ENCODE measurements at places on chromosomes 12 and 14.

DNA sequence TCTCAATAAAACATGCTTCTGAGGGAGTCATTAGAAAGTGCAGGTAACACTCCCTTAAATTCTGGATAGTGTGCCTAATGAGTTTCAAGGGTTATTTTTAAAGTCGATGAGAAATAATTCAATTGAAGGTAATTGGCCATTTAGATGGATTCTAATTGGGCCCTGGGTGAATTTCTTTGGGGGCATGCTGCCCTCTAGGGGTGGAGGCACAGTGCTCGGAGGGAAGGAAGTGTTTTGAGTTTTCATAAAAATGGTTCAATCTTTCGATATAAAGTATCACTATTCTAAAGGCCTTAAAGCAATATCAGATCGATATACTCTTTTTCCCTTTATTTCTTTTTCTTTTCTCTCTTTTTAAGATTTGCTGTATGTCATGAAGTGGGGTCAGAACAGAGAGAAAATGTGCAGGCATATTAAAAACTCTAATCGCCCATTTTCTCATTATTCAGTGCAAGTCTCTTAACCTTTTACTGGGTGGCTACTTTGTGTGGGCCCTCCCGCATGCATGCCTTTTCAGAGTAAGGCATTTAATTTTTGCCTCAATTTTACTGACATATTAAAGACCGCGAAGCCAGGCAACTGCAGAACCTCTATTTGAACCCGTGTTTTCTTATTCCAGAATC lies 25.5 kb downstream of the NKX2-8 start:
- DNase-seq = no peak

DNA sequence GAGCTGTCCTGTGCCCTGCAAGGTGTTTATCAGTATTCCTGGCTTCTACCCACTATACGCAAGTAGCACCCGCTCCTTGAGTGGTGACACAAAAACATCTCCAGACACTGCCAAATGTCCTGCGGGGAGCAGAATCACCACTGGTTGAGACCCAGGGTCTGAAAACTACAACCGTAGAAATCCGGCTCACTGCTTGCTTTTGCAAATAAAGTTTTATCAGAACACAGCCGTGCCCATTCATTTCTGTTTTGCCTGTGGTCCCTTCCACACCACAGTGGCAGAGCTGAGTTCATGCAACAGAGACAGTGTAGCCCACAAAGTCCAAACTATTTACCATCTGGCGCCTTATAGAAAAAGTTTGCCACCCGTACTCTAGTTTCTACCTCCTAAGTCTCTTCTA lies 125.7 kb upstream of the DIO3 start:
- no peak for DNase-seq

DNA sequence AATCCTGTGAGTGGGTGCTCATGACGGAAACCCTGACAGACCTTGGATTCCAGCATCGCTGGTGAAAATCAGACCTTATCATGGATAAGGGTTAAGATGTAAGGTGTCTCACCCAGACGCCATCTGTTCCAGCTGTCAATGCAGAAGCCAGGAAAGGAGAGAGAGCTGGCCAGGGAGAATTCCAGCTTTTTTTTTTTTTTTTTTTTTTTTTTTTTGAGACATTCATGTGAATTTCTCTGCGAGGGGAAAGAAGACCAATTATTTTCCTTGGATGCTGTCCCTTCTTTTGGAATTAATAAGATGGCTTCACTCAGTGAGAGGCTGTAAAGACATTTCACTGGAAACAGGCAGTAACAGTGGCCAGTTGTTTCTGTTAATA lies 1.8 kb downstream of the TRAF3 start:
- no peak for DNase-seq

GRCh38 chr12:54215989-54216796 lies 27.4 kb upstream of the SMUG1 start:
- DNase-seq = peak; percentile 38

DNA sequence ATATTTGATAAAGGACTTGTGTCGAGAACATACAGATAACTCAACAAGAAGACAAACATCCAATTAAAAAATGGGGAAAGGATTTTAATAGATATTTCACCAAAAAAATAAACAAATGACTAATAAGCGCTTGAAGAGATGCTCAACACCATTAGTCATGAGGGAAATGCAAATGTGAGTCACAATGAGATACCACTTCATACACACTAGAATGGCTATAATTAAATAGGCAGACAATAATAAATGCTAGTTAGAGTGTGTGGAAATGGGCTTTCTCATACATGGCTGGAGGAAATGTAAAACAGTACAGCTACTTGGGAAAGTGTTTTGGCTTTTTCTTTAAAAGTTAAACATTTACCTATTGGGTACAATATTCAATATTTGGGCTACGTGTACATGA lies 34.8 kb downstream of the DLK1 start:
- no peak for DNase-seq

GRCh38 chr12:129779989-129780388 lies 123.8 kb downstream of the TMEM132D start:
- no peak for DNase-seq

DNA sequence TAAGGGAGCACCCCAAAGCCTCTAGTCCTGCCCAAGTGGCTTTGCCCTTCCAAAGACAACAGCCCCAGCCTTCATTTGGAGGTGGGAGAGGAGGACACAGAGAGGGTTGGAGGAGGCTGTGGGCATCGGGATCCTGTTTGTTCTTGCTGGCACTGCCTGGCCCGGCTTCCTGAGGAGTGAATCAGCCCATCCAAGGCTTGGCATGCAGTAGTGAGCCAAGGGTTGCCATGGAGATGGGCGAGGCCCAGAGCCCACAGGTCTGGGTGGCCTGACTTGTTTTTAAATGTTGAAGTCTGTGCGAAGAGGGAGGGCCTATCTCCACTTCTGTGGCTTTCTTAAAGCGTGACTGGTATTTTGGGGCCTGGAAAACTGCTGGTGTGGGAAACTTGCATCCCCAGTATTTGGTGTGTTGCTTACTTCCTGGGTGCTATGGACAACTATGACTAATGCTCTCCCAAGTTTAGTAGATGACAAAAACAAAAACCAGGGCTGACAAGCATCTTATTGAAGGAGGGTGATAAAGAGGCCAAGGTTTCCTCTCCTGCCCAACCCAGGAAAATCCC lies 15.8 kb downstream of the CD9 start:
- no peak for DNase-seq

GRCh38 chr12:131387281-131388163 lies 323.4 kb upstream of the SFSWAP start:
- no peak for DNase-seq

GRCh38 chr12:91836264-91836663 lies 309.4 kb downstream of the BTG1 start:
- DNase-seq = no peak

- no peak for DNase-seq
These were observed 296.2 kb downstream of the GPHN start for GRCh38 chr14:66804141-66804540.

DNA sequence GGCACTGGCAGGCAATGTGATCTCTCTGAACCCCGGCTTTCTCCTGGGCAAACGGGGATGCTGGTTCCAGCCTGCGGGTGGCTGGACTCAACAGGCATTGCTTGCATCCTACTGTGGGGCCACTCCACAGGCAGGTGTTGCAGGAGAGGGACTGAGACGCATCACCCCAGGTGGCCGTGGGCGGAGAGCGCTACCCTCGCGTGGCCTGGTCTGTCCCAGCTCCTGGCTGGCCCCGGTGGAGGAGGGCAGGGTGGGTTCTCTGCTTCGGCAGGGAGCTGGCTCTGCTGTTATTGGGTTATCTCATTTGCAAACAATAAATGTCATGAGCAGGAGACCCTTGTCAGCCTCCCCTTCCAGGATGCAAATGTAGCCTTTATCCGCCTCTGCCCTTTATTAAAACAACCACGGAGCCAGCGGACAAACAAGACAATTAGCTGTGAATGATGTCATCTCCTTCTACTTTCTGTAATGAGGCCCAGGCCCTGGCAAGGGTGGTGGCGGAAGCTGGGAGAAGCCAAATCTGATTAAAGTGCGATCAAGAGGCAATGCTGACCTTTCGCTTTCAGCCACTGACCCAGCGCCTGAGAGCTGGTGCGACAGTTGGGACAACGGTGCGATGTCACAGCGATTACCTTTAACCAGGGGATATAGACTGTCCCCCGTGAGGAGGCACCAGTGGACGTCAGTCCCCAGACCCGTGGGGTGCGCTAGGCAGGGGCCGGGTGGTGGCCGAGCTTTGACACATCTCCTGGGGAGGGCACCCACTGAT lies 161.8 kb downstream of the KIF26A start:
- DNase-seq = no peak

- no peak for DNase-seq
These were observed 961.8 kb downstream of the FLRT2 start for GRCh38 chr14:86491743-86492142.

DNA sequence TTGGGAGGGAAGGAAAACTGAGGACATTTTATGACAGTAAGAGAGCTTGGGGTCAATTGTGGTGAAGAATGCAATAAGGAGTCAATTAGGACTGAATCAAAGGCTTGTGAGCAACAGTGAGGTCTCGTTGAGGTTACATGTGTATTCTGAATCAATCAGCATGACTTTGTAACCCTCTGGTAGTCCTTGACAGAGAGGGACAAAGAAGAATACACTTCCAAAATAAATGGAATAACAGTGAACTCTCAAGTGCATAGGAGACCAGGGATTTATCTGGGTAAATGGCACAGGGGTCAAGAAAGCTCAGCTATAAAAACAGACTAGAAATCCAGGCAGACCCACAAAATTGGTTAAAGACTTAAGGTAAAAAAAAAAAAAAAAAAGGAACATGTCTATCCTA lies 85.1 kb upstream of the NAV3 start:
- no peak for DNase-seq

GRCh38 chr12:72869024-72869423 lies 596.9 kb downstream of the TRHDE start:
- DNase-seq = no peak

DNA sequence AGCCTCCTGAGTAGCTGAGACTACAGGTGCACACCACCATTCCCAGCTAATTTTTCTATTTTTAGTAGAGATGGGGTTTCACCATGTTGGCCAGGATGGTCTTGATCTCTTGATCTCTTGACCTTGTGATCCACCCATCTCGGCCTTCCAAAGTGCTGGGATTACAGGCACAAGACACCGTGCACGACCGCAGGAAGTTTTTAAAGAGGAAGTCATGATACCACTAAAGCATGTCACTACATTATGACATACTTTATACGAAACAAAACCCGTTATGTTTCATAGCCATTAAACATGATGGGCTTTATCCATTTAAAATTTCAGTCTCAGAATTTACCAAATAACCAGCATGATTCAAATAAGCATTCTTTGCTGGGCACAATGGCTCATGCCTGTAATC lies 83.8 kb upstream of the DUSP6 start:
- DNase-seq = no peak

- DNase-seq = no peak
These were observed 7.2 kb upstream of the TPI1 start for GRCh38 chr12:6860116-6860515.

DNA sequence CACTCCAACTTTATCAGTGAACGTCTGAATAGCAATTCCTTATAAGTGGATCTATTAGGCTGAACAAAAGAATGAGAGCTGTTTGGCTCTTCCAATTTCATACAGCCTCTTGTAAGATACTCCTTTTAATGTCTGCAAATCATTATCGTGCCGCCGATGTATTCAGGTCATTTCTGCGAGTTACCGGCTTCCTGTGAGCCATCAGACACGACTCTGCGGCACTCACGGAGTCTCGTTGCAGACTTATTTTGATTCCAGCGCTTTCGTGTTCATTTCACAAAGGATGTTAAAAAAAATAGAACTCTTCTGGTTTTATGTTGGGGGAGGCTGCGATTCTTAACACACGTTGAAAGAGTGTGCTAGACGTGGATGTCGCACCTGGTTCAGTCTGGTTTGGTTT lies 106.6 kb downstream of the GLT1D1 start:
- peak; percentile 16 for DNase-seq

GRCh38 chr12:72433298-72433697 lies 161.1 kb downstream of the TRHDE start:
- no peak for DNase-seq

GRCh38 chr14:95460647-95461478 lies 55.6 kb downstream of the SYNE3 start:
- DNase-seq = no peak

DNA sequence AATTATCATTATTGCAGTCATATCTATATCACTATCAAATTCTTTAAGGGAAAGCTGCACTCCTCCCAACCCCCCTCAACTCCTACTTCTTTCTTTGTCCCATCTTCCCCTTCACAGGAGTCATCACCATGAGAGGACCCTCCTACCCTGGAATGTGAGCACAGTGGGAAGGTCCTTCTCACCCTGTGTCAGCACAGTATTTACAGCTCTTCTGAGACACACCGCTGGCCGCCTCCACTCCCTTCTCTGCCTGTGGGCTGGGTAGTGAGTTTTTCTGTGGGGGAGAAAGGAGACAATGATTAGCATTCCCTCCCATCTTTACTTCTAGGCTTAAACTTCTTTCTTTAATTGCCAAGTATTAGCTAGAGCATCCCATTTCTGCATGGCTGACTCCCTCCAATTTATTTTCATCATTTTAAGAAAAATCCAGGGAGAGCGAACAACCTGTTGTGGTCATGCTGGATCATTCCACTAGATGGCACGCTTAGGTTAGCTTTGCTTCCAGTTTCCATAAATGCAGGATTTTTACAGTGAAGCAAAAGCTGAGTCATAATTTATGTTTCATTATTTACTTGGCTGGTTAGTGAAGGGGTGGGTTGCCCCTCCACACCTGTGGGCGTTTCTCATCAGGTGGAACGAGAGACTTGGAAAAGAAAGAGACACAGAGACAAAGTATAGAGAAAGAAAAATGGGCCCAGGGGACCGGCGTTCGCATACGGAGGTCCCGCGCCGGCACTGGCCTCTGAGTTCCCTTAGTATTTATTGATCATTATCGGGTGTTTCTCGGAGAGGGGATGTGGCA lies 188.5 kb downstream of the ALX1 start:
- no peak for DNase-seq

DNA sequence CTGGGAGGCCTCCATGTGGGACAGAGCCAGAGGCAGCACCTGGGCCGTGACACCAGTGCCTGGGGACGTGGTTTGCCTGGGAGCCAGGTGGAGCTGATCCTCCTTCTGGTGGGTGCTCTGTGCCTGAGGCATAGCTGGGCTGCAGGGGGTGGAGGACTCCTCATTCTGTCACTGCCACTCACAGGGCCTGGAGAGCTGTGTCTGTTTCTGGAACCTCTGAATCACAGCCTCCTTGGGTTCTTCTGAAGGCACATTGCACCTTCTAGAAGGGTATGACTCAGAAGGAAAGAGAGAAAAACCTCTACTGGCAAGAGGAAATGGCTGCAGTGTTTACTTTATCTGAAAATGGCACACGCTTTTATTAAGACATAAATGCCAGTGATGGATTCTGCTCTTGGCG lies 659.8 kb downstream of the VRK1 start:
- no peak for DNase-seq

DNA sequence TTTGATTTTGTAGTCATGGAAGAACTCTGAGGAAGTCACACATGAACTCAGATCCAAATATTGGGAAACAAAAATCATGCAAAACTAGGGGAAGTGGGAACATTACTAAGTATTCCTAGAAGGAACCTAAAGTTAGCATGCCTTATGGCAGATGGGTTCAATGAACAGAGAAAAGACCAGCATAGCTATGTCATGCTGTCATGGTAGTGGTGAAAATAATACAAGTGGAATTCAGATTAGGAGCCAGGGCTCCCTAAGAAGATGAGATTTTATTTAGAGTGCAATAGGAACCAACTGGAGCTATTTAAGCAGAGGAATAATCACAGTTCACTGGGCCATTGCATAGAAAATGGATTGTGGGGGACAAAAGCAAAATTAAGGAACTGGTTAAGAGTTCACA lies 134.0 kb downstream of the DIO2 start:
- no peak for DNase-seq

Data from T-helper 2 cell (primary cell).